ENCODE measurements at places on chromosomes 5 and 9.

- DNase-seq, result no peak
These were observed 610.4 kb upstream of the CDH10 start for GRCh38 chr5:25255128-25255527.

DNA sequence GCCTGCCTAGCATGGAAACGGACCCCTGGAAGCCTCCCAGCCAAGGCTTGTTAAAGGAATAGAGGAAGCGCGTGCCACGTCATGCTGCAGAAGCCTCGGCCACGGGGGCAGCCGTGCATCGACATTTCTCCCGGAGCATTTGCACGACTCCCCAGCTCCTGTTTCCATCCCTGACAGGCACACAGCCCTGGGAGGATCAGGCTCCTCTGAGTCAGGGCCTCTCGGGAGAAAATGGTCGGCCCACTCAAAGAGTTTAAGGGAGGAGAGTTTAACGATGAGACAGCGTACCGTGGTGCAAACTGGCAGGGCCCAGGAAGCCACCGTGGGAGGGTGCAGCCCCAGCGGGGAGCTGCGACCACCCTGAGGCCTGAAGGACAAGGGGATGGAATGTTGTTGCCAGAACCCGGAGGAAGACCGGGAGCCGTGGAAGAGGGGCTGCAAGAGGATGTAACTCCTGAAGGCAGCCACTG is 213.6 kb downstream of the PAX5 start:
- no peak for DNase-seq

- no peak for DNase-seq
These were observed 211.2 kb downstream of the CD180 start for GRCh38 chr5:66985417-66985816.

- no peak for DNase-seq
These were observed 2.4 kb downstream of the LCN1 start for GRCh38 chr9:135523521-135524129.

DNA sequence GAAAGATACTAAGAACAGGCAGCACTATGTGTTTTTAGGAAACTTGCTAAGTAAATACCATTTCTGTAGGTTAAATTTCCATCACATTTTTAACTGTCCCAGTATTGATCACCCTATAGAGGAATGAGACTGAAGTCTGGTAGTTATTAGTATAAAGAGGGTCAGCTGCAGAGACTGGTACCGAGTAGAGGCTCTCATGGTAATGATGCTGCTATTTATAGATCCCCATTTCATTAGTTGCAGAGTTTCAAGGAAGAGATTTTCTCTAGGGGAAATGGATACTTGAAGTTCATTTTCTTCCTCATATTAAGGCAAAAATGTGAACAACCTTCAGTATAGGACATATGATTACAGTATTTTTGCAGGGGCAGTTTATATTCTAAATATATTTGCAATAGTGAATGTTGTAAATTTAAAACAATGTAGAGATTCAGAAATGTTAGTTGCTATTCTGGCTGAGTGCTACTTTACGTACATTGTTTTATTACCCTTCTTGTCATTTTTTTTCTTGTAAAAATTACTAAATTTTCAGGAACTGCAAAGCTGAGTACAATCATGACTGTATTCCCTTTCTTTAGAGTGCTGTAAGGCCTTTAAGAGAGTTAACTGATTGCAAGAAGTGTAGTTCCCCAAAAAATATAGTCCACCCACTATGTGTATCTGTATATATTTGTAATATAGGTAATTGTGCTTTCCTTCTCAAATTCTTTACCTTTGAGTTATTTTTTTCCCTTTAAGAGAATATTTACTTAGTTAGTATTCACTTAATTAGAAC is 14.7 kb downstream of the PBX3 start:
- no peak for DNase-seq

DNA sequence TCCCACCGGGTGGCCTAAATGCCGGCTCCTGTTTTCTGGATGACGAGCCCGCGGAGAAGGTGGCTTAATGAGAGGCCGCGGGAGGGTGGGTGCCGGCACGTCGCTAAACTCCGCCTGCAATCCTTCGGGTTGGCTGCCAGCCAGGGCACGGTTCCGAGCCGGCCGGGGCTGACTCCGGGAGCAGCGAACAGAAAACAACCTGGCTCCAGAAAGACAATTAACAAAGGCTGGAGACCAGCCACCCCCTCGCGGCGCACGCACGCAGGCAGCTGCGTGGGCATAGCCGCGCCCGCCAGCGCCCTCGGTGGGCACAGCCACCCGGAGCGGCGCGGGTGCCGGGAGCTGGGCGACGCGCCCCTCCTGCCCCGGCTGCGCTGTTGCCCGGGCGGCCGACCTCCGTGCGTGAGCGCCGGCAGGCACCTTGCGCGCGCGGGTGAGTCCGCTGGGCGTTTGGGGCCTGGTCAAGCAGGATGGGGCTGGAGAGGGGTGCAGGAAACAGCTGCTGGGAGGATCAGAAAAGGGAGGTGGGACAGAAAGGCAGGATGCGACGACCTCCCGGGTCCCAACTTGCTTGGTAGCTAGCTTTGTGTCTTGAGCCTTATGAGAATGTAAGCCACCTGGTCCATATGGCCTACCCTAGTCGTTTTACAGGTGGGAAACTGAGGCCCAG is at the start of gene ARHGEF37:
TSS of gene ARHGEF37 (plus strand) at position 307 of the 670 bp plus-strand sequence. CDS start 16,272 bp downstream, outside the sequence.
- DNase-seq, result no peak

DNA sequence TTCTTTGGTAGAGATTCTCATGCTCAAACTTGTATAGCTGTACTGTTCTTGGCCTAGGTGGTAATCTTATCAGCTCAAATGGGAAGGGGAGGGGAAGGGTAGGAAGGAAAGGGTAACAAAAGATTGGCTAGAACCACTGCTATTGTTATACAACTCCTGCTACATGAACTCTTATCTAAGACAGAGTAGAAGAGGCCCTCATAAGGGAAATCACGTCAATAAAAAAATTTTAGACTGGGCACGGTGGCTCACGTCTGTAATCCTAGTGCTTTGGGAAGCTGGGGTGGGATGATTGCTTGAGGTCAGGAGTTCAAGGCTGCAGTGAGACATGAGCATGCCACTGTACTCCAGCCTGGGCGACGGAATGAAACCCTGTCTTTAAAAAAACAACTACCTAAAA is 15.9 kb downstream of the STOM start:
- no peak for DNase-seq

- no peak for DNase-seq
These were observed 128.6 kb upstream of the EFNA5 start for GRCh38 chr5:107799306-107799705.

DNA sequence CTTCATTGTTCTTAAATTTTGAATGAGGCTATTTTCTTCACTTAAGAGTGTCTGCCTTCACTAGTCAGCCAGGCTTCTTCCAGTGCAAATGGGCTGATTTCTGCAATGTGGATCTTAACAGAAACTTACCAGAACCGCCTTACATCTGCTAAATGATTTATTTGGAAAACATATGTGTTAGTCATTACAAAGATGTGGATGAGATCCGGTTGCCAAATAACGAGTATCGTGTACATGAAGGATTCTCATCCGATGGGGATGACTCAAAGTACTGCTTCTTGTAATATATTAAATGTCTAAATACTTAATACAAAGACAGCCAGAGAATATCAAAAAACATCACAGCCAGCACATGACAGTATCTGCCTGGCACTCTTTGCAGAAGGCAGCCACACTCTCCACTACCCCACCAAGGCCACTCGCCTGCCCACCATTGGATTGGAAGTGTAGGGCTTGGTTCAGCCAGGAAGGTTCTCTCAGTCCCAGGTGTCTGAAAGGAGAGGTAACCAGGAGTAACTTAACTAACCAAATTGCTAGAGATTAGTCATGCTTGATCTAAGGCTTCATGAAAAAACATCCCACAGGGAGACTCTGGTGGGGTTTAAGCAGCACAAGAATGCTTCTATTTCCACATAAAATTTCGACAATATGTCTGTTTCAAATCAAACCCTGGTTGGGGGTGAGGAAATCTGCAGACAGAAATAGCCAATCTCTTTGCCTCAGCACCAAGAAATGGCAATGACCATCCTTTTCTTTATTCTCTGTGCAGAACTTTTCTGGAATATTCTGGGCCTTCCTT is 174.8 kb downstream of the GADD45G start:
- no peak for DNase-seq

GRCh38 chr5:144913661-144914060 is 743.0 kb downstream of the KCTD16 start:
- no peak for DNase-seq

GRCh38 chr5:112811023-112811422 is 50.1 kb upstream of the SRP19 start:
- no peak for DNase-seq

- DNase-seq, result no peak
These were observed 7.4 kb downstream of the B4GALT1 start for GRCh38 chr9:33159777-33160127.

GRCh38 chr5:170444969-170445505 is 55.9 kb upstream of the KCNMB1 start:
- no peak for DNase-seq

Measured in 8988T (cell line).